ENCODE measurements at places on chromosomes 6 and 20.

GRCh38 chr20:18632196-18632789, 44.4 kb downstream of the DTD1 start:
- DNase-seq: no peak

DNA sequence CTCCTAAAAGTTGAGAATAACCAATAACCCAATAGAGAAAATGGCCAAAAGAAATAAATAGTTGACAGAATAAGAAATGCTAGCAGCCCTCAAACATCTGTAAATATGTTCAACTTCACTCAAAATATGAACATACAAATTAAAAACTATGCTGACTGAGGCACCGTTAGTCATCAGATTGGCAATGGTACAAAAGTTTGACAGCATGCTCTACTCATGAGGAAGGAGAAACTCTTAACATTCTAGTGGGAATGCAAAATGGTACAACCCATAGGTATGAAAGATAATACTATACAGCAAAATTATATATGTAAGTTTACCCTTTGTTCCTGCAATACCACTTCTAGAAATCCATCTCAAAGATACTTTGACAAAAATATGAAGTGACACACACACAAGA, 1.6 kb upstream of the ZSCAN12 start:
- DNase-seq: no peak

- DNase-seq: no peak
Observed at GRCh38 chr6:3751077-3751729, at the start of gene PXDC1. Gene PXDC1 (minus strand): TSS chr6:3751713. CDS start chr6:3751531, 182 bp downstream.

- no peak for DNase-seq
Observed at GRCh38 chr6:35031611-35032529, 109.3 kb downstream of the TCP11 start.

DNA sequence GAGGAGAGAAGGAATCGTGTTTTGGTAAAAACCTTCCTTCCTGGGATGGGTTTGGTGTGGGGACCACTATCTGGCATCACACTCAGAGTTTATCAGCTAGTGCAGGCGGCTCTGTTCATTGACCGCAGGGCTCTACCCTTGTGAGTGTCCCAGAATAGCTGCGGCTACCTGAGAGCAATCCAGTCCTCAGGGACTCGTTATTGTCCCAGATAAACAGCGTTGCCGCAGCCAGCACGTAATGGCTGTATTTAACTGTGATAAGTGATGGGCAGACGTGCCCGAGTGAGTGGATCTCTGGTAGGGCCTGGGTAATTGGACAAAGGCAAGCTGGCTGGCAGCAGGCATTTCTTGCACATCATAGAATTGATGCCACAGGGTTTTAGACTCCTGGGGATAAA, 163.3 kb downstream of the SOBP start:
- no peak for DNase-seq

- DNase-seq: no peak
Observed at GRCh38 chr20:62828051-62828450, 11.2 kb downstream of the COL9A3 start.

DNA sequence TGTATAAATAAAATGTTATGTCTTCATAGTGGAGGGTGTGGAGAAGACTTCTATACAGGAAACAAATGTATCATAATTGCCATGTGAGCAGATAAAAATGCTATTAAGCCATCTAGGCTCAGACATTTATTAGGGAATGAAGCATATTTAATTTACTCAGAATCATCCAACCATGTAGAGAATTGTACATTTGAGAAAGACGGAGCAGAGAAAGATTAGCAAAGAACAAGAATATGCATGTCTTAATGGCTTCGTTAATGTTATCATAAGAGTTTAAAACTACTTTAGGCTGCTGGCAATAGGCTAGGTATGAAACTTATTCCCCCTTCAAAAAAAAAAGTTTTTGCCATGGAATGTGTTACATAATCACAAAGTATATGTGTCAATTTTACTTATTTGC, 6.1 kb downstream of the ANKRD6 start:
- DNase-seq: no peak

GRCh38 chr6:124536842-124537191, 425.4 kb upstream of the RNF217 start:
- DNase-seq: no peak

DNA sequence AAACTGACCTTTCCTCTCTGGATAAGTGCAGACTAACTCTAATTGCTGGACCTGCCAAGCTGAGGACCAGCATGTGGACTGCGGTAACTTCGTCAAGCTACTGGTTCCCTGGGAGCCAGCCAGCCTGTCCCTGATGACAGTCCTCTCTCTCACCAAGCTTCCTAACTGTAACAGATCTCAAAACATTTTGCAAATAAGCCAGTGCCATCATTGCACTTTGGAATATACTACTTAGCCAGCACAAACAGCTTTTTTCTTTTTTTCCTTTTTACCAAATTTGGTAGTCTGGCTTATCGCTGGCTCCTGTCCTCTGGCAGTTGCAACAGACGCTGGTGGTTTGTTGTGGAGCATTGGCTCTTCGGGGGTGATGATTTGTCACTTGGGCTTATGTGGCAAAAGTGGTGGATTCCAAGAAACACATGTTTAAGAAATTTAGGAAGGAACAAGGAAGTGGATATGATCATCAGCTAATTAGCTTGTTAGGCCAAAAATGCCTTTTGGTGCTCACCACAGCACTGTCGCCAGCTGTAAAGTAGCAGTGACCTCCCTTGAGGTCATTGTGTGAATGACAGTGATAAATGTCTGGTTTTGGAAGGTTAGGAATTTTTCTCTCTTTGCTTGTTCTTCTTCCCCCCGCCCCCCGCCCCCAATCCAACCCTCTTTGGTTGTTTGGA, 171.7 kb downstream of the CLIC5 start:
- DNase-seq: no peak

DNA sequence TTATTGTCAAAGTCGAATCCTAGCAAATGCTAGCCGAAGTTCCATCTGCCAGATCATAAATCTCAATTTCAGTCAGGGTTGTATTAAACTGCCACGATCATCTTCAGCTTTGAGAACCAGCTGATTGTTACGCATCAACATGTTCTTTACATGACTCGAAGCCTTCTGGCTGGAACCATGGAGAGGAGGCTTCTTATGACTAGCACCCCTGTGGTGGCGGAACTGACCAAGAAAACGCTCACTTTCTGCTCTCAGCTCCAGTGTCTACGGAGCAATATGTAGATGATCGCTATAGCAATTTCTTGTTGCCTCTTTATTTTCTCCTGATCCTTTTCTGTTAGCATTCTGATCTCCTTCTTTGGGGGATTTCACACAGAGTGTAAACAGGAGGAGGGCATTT, 479.4 kb upstream of the SLC35B3 start:
- DNase-seq: no peak

- DNase-seq: no peak
Observed at GRCh38 chr6:14701946-14702345, 543.9 kb upstream of the JARID2 start.

GRCh38 chr6:5701174-5701573, 305.6 kb downstream of the NRN1 start:
- DNase-seq: no peak

DNA sequence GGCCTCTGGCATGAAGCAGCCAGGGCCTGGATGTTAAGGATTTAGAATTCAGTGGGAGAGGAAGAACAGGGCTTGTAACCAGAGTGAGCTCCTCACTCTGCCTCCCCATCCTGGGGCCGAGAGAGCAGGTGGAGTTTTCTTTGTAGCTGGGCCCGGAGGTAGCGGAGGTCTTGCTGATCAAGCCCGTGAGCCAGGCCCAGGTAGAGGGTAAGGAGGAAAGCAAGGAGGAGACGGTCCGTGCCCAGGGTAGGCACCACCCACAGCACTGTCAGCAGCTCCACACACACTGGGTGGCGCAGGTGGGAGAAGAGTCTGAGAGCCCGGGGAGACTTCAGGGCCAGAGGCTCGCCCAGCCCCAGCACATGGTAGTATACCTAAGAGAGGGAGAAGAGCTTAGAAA, 2.1 kb upstream of the PPP1R18 start:
- no peak for DNase-seq

DNA sequence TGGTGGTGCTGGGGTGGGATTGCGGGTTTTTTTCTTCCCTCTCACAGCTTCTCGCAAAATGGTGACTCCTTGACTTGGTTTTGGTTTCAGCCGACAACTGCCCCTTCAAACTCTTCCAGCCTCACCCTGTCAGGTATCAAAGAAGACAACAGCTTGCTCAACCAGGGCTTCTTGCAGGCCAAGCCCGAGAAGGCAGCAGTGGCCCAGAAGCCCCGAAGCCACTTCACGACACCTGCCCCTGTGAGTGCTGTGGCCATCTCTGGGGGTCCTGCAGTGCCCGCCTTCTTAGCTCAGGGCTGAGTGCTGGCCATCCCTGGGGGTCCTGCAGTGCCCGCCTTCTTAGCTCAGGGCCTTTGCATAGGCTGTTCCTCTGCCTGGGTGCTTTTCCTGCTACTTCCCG, 11.8 kb downstream of the GTSF1L start:
- no peak for DNase-seq

- DNase-seq: no peak
Observed at GRCh38 chr20:38258545-38259215, 1.9 kb downstream of the KIAA1755 start.

DNA sequence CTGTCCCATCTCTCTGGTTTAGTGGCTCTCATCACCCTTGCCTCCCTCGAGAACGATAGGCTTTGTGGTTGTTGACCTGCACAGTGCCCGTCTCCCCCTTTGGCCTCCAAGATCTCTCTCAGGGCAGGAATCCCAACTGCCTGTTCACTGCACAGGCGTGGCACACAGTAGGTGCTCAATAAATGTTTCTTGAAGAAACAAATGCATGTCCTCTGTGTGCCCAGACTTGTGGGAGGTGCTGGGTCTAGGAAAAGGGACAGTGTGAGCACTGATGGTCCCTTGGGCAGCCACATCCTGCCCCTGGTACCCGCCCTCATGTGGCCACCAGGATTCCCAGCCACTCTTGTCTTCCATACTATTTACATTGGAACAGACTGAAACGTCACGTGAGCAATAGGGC, 2.6 kb upstream of the BPIFB6 start:
- DNase-seq: no peak

DNA sequence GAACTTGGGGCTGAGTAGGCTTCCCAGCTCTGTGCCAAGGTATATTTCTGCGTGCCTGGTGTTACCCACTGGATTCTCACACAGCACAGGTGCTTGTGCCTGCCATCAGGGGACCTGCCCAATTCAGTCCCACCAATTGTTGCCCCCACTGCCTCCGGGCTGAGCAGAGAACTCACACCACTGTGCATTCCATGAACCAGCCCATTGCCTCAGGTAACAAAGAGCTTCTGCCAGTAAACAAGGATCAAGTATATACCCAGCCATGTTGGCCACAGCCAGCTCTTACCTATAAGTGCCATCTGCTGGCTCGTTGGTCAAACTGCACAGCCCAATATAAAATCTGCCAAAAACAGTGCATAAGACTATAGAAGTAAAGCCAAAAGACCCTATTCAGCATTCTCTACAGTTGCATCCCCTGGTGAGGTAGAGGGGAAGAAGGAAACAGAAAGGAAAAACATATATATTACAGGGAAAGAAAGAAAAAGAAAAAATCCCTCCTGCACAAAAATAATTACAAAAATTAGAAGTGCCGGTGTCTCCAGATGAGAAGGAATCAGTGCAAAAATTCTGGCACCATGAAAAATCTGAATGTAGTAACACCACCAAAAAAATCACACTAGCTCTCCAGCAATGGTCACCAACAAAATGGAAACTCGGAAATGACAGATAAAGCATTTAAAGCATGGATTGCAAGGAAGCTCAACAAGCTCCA, 241.4 kb downstream of the IBTK start:
- DNase-seq: no peak

- DNase-seq: no peak
Observed at GRCh38 chr6:22476811-22477390, 92.5 kb upstream of the HDGFL1 start.

DNA sequence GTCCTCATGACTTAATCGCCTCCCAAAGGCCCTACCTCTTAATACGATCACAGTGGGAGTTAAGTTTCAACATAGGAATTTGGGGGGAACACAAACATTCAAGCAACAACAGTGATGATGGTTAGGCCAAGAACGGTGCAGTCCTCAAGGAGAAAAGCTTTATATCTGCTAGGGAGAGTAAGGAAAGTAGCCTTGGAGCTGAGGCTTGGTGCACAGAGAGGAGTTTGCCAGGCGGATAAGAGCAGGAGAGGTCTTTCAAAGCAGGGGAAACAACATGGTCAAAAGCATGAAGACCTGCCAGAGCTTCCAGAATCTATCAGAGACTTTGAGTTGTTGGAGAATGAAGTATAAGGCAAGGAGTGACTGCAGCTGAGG, 119.1 kb downstream of the PLCB1 start:
- DNase-seq: no peak

GRCh38 chr6:89925826-89926225, 31.6 kb downstream of the GJA10 start:
- DNase-seq: no peak

DNA sequence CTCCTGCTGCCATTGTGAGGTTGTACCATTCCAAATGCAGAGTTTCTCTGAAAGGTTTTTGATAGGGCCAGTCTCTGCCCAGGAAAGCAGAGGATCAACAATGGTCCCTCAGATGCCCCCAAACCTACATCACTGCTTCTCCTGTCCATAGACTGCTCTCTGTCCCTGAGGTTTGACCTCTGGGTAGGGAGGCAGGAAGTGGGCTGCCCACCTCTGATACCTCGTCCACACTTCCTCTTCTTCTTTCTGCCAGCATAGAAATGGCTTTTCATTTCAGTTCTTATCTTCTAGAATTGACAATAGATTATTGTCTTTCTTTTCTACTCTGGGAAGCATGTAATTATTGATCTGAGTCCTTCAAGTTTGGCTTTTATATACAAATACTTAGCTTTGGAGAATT, 170.6 kb downstream of the TRMT11 start:
- DNase-seq: no peak

GRCh38 chr6:147618927-147619326, 110.4 kb downstream of the SAMD5 start:
- no peak for DNase-seq

- no peak for DNase-seq
Observed at GRCh38 chr20:6686171-6686570, 81.3 kb upstream of the BMP2 start.

- no peak for DNase-seq
Observed at GRCh38 chr6:40640599-40641227, 53.5 kb upstream of the LRFN2 start.

DNA sequence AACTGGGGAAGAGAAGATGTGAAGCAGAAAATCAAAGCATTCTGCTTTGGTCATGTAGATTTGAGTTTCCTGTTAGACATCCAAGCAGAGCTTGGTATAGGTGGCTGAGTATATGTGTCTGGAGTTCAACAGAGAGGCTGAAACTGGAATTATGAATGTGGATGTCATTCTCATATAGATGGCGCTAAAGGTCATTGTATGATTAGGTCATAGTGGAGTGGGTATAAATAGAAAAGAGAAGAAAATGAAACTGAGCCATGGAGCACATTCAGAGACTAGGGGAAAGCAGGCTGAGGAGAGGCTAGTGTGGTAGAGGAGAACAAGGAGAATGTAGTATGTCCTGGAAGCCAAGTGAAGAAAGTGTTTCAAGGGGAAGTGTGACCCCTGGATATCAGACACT, 295.6 kb upstream of the PLN start:
- DNase-seq: no peak

DNA sequence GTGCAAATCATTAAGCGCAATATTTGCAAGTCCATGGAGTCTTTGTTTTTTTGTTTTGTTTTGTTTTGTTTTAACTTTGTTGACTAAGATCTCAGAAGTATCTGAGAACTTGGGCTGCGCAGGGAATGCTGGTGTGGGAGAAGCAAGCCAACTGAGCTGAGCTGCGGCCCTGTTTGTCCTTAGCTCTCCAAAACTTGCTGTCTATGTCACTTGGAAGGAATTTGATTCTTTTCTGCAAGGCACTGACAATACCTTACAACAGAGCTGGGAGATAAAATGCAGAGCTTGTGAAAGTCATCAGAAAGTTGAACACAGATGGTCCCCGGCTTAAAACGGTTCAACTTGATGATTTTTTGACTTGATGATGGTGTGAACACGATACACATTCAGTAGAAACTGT, 5.4 kb downstream of the SLC22A23 start:
- DNase-seq: no peak

GRCh38 chr6:169092375-169092774, 161.3 kb downstream of the THBS2 start:
- DNase-seq: no peak
